Activated CD8-positive, alpha-beta memory T cell treated with anti-CD3 and anti-CD28 coated beads, Interleukin-2, amount 10 ng/mL, durations not matched to agents 7 days and 5 days (primary cell): ENCODE measurements at places on chromosomes 3 and 15.
A peak's percentile ranks its signal among the peaks of the same experiment; 100 is the strongest.

GRCh38 chr3:11206316-11206715 is 52.0 kb downstream of the HRH1 start:
- no peak overlapping the region for H3K27ac ChIP-seq
- H3K4me3 ChIP-seq = no peak overlapping the region
- peaks cover 4% of the 10 kb centered on the region for H3K4me1 ChIP-seq

DNA sequence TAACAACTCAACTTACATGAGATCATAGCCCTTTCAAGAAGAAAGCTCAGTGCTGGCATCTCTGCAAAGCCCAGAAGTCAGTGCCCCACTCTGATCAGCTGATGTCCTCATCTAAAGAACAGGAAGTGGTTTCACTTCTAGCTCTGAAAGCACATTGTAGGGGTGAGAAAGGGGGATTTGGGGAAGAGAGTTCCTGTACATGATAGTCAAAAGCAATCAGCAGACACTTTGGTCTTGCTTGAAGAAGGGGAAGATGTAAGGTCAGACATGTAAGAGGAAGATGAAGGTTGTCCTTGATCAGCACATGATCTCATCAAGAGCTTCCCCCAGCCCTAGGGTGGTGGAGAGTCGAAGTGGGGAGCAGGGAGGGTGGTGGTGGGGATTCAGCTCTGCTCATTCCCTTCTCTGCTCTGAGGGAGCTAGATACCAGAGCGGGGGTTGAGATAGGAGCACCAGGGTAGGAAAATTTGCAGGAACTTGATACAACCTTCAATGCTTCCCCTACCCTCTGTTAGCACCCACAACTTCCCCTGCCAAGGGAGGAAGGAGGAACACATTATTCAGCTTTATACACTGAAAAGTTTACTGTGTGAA is 76.4 kb upstream of the ETV5 start:
- DNase-seq = peak; percentile 56
- H3K27me3 ChIP-seq = peaks cover 28% of the 10 kb centered on the region
- H3K27ac ChIP-seq = no peak overlapping the region

DNA sequence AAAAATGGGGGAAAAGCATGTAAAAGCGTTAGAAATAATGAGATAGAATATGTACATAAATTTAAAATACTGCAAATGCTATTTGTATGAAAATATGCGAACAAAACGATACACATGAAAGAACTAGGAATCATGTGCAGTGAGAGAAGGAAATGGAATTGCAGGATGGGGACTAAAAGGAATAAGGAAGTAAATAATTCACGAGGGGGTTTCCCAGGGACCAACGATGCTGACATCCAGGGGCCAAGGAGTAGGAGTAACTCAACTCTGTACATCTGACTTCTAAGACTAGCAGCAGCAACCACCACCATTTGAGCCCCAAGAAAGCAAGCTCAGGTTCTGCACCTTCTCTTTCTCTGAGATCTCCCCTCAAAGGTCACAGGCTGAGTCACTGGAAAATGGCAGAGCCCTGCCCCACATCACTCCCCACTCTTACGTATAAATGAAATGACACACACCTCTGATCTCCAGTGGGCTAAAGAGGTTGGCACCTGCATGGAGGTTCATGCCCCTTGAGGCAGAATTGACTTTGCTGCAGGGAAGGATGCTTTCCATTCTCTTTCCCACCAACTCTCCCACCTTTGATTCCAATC is 100.0 kb upstream of the DLG1 start:
- peaks cover under 1% of the 10 kb centered on the region for H3K36me3 ChIP-seq
- DNase-seq = no peak
- no peak overlapping the region for H3K27ac ChIP-seq
- peaks cover 30% of the 10 kb centered on the region for H3K4me1 ChIP-seq
- H3K4me3 ChIP-seq = no peak overlapping the region

GRCh38 chr3:73235768-73236167 is 174.3 kb downstream of the EBLN2 start:
- no peaks in the 10 kb centered on the region for H3K36me3 ChIP-seq
- H3K27me3 ChIP-seq = no peaks in the 10 kb centered on the region
- no peak overlapping the region for H3K27ac ChIP-seq
- no peak for DNase-seq

DNA sequence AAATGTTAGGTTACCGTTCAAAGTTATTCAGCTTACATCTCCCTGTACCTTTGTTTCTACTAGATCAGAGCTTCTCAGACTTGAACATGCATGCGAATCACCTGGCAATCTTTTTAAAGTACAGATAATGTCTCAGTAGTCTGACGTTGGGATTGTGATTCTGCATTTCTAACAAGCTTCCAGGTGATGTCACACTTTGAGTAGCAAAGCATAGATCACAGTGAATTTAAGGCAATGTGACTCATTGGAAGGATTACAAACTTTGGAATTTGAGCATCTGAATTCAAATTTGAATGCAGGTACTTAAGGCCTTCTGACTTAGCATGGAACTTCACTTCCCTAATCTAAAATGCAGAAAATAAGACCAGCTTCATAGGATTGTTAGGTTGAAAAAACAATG is 10.8 kb upstream of the ZMAT3 start:
- DNase-seq = no peak
- peaks cover 15% of the 10 kb centered on the region for H3K4me1 ChIP-seq
- no peak overlapping the region for H3K4me3 ChIP-seq
- no peaks in the 10 kb centered on the region for H3K36me3 ChIP-seq

GRCh38 chr3:64551697-64552096 is 136.1 kb downstream of the ADAMTS9 start:
- no peak for DNase-seq
- no peaks in the 10 kb centered on the region for H3K4me1 ChIP-seq
- no peaks in the 10 kb centered on the region for H3K36me3 ChIP-seq
- no peak overlapping the region for H3K27ac ChIP-seq
- no peaks in the 10 kb centered on the region for H3K27me3 ChIP-seq
